ENCODE measurements at places on chromosomes 16 and 17. TPM values are rescaled to one million over a fixed set of nuclear protein-coding genes. Genes with fewer than 3 reads are reported as not detected.

Gene AKAP10
- 26.7 TPM for total RNA-seq

Gene GDPD3
- total RNA-seq = 1.1 TPM

Gene SMTNL2
- under 0.01 TPM for total RNA-seq

Gene BEAN1
- 0.12 TPM for total RNA-seq

Gene CCL17
- not detected for total RNA-seq

Gene CACNG1
- not detected for total RNA-seq

Gene IGFALS
- total RNA-seq = under 0.01 TPM

Gene DRC3
- total RNA-seq = 0.55 TPM

Gene SHCBP1
- 71.8 TPM for total RNA-seq

Gene SYT17
- under 0.01 TPM for total RNA-seq

Gene NPW
- total RNA-seq = 0.33 TPM

Gene LRRC37A
- total RNA-seq = 2.1 TPM

Gene ARL5C
- total RNA-seq = not detected

Gene SLC22A31
- total RNA-seq = 0.25 TPM

Gene HAP1
- total RNA-seq = under 0.01 TPM

Gene KRT31
- not detected for total RNA-seq

Gene STH
- total RNA-seq = not detected

Gene TBC1D26
- total RNA-seq = under 0.01 TPM

Gene SLC52A1
- 0.37 TPM for total RNA-seq

Gene ASIC2
- not detected for total RNA-seq

Gene CMTM4
- 19.6 TPM for total RNA-seq

Gene PSMB10
- total RNA-seq = 44.0 TPM

Gene KRT15
- 15.3 TPM for total RNA-seq

Gene TVP23A
- total RNA-seq = not detected

Gene CEP295NL
- 5.6 TPM for total RNA-seq

Gene ZNF287
- 6.3 TPM for total RNA-seq

Gene CWC25
- total RNA-seq = 12.6 TPM

Gene MYO15A
- 0.50 TPM for total RNA-seq

Gene PIMREG
- 52.6 TPM for total RNA-seq

Gene NUDT7
- total RNA-seq = 4.7 TPM

Gene ITGAX
- total RNA-seq = 1.2 TPM

Gene GNGT2
- total RNA-seq = not detected

Gene SHISA9
- under 0.01 TPM for total RNA-seq

Gene DLX4
- total RNA-seq = not detected

Gene FN3KRP
- total RNA-seq = 35.5 TPM

Gene FAM83G
- 19.1 TPM for total RNA-seq

Gene KRTAP4-6
- not detected for total RNA-seq

Gene KRTAP2-1
- not detected for total RNA-seq

All from uterine smooth muscle cell (primary cell).